ENCODE measurements at places on chromosomes 3 and 15. TPM values are rescaled to one million over a fixed set of nuclear protein-coding genes. Genes with fewer than 3 reads are reported as not detected.

The PPM1L gene
- 136 TPM for total RNA-seq

GRCh38 chr15:42070279-42070975, 23.9 kb downstream of the PLA2G4D start:
- DNase-seq = no peak

DNA sequence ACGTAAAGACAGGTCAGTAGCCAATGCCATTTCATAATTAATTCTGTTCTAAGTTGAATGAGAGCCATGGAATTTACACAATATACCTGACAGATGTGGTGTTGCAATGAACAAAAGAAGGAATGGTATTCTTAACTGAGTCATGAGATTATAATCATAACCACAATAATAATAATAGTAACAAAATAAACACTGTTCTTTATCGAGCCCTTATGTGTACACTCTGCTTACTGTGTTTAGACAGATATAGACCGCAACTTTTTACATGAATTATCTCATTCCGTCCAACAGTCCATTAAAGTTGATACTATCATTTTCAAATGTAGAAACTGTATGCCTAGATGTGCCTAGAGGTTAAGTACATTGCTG, 28.2 kb upstream of the SCAANT1 start:
- no peak for DNase-seq

GRCh38 chr15:91568036-91568435, 285.5 kb upstream of the SLCO3A1 start:
- no peak for DNase-seq

DNA sequence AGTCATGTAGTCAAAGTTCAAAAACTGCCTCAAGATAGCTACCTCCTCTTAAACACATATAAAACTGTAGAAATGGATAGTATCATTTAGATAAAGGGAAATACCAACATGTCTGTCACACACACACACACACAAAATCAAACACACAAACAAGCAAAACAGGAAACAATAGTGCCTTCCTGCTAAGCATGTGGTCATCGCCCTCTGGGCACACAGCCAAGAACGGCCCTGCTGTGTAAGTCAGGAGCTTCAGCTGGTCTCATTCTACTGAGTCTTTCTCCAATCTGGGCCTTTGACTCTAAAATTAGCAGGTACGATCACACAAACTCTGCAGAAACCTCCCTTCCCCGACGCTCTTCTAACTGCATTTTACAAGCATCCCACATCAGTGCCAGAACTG, 272.2 kb upstream of the CHRNA7 start:
- DNase-seq = no peak

GRCh38 chr3:61938878-61939549, 377.6 kb downstream of the PTPRG start:
- DNase-seq = no peak

DNA sequence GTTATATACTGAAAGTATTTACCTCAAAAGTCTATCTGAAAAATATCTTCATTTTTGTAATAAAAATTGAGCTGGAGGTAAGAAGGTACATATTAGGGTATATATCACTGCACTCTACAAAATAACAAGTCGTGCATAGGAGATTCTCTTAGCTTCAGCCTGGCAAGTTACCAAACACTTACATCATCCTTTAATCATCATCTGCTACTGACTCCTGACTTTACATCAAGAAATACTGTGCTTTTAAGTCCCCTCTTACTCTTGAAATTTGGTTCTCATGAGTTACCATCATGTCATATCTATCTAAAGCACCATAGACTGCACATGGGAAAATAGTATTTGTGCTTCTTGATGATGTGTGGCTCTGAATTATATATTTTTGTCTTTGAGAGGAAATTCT, 50.8 kb downstream of the LYSMD4 start:
- no peak for DNase-seq

GRCh38 chr3:112709911-112710310, 69.0 kb upstream of the CCDC80 start:
- no peak for DNase-seq

- no peak for DNase-seq
Measured at GRCh38 chr3:196518966-196519717, 4.0 kb upstream of the SMCO1 start.

GRCh38 chr15:31179693-31180092, 78.2 kb upstream of the TRPM1 start:
- DNase-seq = no peak

All from breast epithelium (tissue), 4 donors.